ENCODE measurements at places on chromosomes 6 and 20. TPM values are rescaled to one million over a fixed set of nuclear protein-coding genes. Genes with fewer than 3 reads are reported as not detected.

DNA sequence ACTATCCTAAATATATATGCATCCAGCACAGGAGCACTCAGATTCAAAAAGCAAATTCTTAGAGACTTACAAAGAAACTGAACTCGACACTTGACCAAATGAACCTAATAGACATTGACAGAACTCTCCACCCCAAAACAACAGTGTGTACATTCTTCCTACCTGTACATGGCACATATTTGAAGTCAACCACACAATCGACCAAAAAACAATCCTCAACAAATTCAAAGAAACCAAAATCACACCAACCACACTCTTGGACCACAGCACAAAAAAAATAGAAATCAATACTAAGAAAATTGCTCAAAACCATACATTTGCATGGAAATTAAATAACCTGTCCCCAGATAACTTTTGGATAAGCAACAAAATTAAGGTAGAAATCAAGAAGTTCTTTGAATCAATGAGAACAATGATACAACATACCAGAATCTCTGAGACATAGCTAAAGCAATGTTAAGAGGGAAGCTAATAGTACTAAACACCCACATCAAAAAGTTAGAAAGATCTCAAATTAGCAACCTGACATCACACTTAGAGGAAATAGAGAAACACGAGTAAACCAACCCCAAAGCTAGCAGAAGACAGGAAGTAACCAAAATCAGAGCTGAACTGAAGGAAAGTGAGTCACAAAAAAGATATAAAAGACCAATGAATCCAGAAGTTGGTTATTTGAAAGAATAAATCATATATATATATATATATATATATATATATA is 12.5 kb upstream of the TREM1 start:
- H3K4me3 ChIP-seq: no peak overlapping the region
- no peak overlapping the region for H3K27ac ChIP-seq
- H3K4me1 ChIP-seq: no peaks in the 10 kb centered on the region
- H3K27me3 ChIP-seq: 0 out of 2 replicates have a peak, but pooled peaks cover under 1% of the 10 kb centered on the region

DNA sequence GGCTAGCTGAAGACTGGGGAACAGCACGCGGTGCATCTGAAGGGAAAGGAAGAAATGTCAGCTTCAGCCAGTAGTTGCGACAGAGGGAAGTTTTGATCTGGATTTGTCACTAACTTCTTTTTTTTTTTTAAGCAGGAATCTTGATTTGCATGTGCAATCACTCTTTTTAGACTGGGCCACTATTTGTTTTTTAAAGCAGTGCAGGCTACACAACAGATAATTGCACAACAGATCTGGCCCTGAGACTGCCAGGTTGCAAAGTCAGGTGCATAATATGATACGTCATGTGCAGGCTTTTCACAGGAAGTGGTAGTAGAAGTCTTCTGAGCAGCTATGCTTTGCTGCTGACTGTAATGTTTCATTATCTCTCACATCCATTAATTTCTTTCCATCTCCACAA is 13.5 kb downstream of the PFDN4 start:
- no peaks in the 10 kb centered on the region for H3K27me3 ChIP-seq
- H3K36me3 ChIP-seq: peaks cover 20% of the 10 kb centered on the region
- H3K27ac ChIP-seq: no peak overlapping the region
- no peaks in the 10 kb centered on the region for H3K4me1 ChIP-seq
- DNase-seq: no peak

DNA sequence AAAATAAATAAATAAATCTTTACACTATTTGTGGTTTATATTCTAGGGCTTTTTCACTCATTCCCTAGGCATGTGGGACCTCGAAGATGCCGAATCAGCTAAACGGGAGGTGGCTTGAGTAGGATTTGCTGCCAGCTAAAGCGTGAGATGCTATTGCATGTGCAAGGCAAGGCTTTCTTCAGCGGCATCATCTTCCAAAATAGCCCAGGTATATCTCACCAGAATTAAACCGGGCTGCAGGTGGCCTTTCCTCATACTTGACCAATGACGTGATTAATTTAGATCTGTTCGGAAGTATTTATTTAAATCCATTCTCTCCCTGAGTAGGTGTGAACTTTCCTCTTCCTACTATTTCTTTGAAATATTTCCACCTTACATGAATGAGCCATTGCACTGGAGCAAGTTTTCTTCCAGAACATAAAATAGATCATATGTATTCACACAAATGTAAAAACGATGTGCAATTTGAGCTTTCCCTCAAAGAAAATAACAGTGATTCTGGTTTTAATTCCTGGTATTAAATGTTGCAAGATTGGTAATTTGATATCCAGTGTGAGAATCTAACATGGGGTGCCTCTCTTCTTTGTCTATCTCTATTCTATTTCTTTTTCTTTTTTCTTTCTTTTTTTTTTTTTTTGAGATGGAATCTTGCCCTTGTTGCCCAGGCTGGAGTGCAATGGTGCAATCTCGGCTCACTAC is 24.3 kb upstream of the ZNF217 start:
- no peaks in the 10 kb centered on the region for H3K36me3 ChIP-seq
- peaks cover 37% of the 10 kb centered on the region for H3K4me1 ChIP-seq
- no peak overlapping the region for H3K4me3 ChIP-seq
- H3K27me3 ChIP-seq: no peaks in the 10 kb centered on the region

DNA sequence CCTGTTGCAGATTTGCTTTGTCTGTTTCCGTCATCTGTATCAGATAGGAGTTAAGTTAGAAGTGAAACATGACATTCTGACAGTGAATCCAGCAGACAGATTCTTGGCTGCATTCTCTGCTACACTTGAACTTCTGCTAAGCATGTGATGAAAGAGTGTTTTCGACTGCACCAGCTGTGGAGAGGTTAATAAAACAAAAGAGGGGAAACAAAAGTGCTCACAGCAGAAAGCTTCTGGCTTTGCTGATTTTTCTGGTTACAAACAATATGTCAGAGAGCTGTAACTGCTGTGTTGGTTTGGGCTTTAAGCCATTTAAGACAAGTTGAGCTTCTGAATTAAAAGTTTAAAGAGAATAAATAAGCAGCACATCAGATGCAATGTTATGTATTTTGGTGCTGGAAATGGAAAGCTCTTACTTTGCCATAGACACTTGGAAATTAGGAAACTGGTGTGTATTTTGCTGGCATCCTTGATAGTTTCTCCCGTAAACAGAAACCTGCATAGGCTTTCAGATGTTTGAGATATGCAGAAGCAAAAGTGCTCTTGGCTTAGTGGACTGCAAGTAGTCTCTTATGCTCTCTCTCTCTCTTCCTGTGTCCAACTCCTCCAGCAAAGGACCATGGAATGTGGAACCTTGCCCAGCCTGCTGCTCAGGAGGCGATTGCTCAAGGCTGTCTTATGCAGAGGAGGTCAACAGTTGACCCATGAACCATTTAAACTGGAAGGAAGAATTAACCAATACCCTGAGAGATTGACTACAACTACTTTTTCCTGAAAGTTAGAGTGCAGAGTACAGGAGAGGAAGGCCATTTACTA is 104.9 kb downstream of the RPS12 start:
- H3K4me3 ChIP-seq: no peak overlapping the region
- no peak for DNase-seq
- H3K27me3 ChIP-seq: no peaks in the 10 kb centered on the region
- no peaks in the 10 kb centered on the region for H3K36me3 ChIP-seq
- no peaks in the 10 kb centered on the region for H3K4me1 ChIP-seq

- DNase-seq: no peak
- H3K36me3 ChIP-seq: no peaks in the 10 kb centered on the region
Measured at GRCh38 chr6:6697620-6698019, 109.1 kb downstream of the LY86 start.

DNA sequence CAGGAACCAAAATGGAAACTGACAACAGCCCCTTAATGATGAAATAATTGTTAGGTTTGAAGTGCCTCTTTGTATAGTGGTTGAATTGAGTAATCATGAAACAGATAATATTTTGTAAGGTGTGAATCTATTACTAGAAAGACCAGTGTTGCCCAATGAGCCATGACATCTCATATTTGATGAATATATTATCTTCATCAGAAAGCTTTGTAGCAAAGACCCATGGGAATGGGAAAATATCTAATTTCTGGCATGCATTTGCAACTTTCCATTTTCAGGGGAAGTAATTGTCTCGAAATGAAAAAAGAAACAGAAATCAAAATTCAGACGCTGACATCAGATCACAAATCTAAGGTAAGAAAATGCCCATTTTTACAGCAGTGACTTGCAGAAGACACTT is 57.3 kb upstream of the LAMP5 start:
- DNase-seq: no peak
- H3K4me1 ChIP-seq: no peaks in the 10 kb centered on the region
- no peaks in the 10 kb centered on the region for H3K27me3 ChIP-seq
- H3K27ac ChIP-seq: no peak overlapping the region

Gene FOXS1
- not detected for total RNA-seq

- no peaks in the 10 kb centered on the region for H3K36me3 ChIP-seq
- no peak overlapping the region for H3K4me3 ChIP-seq
- H3K27me3 ChIP-seq: no peaks in the 10 kb centered on the region
- no peaks in the 10 kb centered on the region for H3K4me1 ChIP-seq
Measured at GRCh38 chr6:45479834-45480751, 102.4 kb upstream of the SUPT3H start.

- no peaks in the 10 kb centered on the region for H3K4me1 ChIP-seq
- H3K4me3 ChIP-seq: no peak overlapping the region
Measured at GRCh38 chr6:379410-380181, 12.0 kb upstream of the IRF4 start.

All from K562 (cell line).